Ascending aorta (tissue), 2 donors: ENCODE measurements at places on chromosomes 7 and 10.

DNA sequence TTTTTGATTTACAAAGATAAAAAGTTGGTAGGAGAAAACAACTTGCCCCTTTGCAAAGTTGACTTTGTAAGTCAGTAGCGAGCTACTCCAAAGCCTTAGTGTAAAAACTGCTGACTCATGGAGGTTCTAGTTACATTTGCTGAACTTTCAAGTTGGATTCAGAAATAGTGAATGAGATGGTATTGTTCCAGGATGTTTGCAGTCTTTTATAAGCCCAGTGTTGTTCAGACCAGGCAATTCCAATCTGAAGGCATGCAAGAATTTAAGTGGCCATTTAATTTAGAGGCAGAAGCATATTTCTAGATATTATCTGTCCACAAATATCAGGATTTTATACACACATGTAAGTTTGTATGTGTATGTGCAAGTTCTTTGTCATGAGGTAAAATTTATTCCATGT lies 21.6 kb downstream of the TES start:
- H3K27me3 ChIP-seq, result no peaks in the 10 kb centered on the region
- no peak for DNase-seq
- H3K36me3 ChIP-seq, result no peaks in the 10 kb centered on the region
- no peak overlapping the region for H3K4me3 ChIP-seq

- no peak overlapping the region for H3K4me3 ChIP-seq
- H3K27ac ChIP-seq, result no peak overlapping the region
- H3K36me3 ChIP-seq, result no peaks in the 10 kb centered on the region
- H3K27me3 ChIP-seq, result no peaks in the 10 kb centered on the region
- DNase-seq, result no peak
- H3K4me1 ChIP-seq, result peaks cover 3% of the 10 kb centered on the region
Measured at GRCh38 chr7:42831718-42832522, 80.0 kb downstream of the C7orf25 start.

GRCh38 chr7:80611779-80612178 lies 26.7 kb upstream of the CD36 start:
- no peak for DNase-seq
- H3K27ac ChIP-seq, result no peak overlapping the region
- H3K4me1 ChIP-seq, result no peaks in the 10 kb centered on the region
- H3K27me3 ChIP-seq, result no peaks in the 10 kb centered on the region
- H3K36me3 ChIP-seq, result no peaks in the 10 kb centered on the region

DNA sequence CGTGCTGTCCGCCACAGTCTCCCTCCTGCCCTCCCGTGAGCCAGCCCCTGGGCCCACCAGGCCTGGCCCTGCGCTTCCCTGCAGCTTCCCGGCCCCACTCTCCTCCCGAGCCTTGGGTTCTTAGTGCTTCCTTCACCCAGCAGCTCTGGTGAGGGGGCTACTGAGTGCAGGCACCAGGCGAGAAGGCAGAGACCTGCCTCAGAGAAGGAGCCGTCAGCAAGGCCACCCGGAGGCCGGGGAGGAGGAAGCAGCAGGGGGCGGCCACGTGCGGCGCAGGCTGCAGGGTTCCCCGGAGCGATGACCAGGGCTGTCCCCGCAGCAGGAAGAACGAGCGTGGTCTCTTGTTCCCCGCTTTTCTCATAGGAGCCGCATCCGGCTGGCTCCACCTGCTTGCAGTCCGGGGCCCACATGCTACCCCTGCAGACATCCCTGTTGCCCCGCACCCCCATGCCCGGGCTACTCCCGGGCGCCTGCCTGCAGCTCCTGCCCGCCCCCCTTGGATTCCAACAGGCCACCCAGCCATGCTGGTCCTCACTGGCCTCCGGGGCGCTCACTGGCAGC lies 20.5 kb downstream of the YKT6 start:
- H3K4me1 ChIP-seq, result no peaks in the 10 kb centered on the region
- H3K36me3 ChIP-seq, result no peaks in the 10 kb centered on the region
- no peak overlapping the region for H3K4me3 ChIP-seq
- no peak for DNase-seq
- no peak overlapping the region for H3K27ac ChIP-seq
- H3K27me3 ChIP-seq, result no peaks in the 10 kb centered on the region

DNA sequence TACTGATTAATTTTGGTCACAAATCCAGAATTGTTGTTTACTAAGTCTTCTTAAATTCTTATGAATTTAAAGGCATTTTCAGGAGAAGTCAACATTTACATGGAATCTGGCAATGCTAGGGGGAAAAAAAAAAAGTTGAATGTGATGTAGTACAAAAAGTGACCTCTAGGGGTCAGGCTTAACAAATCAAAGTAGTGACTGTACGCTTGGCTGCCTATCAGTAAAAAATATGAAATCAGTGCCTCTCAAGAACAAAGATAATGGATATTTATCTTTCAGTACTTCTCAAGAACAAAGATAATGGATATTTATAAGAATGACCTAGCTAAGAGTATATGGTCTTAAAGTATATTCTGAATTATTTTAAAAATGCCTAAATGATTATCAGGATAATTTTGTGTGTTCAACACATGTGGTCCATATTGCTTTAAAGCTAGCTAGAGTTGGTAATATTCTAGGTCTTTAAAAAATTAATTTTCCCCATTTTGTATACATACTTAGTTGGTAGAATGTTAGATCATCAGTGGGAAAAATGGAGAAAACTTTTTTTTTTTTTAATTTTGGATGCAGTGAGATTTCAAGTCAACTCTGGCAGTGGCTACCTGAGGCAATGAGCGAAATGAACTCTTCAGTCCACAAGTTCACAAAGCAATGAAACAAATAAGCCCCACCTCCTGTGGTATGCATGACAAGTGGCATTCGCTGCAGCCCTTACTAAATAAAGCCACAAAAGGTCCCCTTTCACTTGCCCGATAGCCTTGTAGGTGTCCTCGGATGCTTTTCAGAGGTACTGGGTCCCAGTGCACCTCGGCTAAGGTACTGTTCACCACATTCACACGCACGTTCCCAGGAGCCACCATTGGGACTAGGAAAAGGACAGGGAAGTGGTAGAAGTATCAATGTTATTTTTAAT lies 51.2 kb upstream of the LAMB4 start:
- DNase-seq, result no peak
- no peaks in the 10 kb centered on the region for H3K27me3 ChIP-seq
- no peak overlapping the region for H3K4me3 ChIP-seq
- H3K27ac ChIP-seq, result no peak overlapping the region

- peaks cover 3% of the 10 kb centered on the region for H3K36me3 ChIP-seq
- no peak overlapping the region for H3K27ac ChIP-seq
- H3K4me1 ChIP-seq, result no peaks in the 10 kb centered on the region
- H3K27me3 ChIP-seq, result no peaks in the 10 kb centered on the region
Measured at GRCh38 chr7:151769188-151769821, 107.6 kb downstream of the PRKAG2 start.

- H3K27ac ChIP-seq, result no peak overlapping the region
- no peaks in the 10 kb centered on the region for H3K36me3 ChIP-seq
- H3K4me1 ChIP-seq, result no peaks in the 10 kb centered on the region
- no peak for DNase-seq
- H3K4me3 ChIP-seq, result no peak overlapping the region
Measured at GRCh38 chr7:11642276-11642675, 189.7 kb downstream of the THSD7A start.
